ENCODE measurements at places on chromosomes 3 and 15.

- DNase-seq = no peak
These were observed 181.2 kb upstream of the SMAD3 start for GRCh38 chr15:66884115-66884622.

- no peak for DNase-seq
These were observed 404.5 kb downstream of the PDCD6IP start for GRCh38 chr3:34202975-34203374.

GRCh38 chr15:69891070-69891536 lies 206.6 kb downstream of the TLE3 start:
- no peak for DNase-seq

GRCh38 chr15:99930696-99931095 lies 197.5 kb upstream of the LYSMD4 start:
- DNase-seq = no peak

DNA sequence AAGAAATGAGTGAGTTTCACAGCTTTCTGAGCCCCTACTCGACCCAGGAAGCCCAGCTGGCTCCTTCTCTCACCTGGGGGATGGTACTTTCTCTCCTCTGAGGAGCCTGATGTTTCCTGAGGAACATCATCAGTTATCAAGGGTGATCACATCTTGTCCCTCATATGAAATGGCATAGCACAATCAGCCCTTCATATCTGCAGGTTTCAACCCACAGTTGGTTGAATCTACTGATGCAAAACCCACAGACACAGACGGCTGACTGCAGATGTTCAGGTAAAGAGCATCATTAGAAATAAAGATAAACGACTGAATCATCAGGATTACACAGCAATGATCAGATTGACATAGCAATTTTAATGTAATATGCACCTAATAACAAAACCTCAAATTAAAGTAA lies 93.6 kb upstream of the OSTN start:
- no peak for DNase-seq
